GM20000 (cell line): ENCODE measurements at places on chromosomes 7 and 10.

- no peak for DNase-seq
Measured at GRCh38 chr7:19728716-19729115, 19.9 kb upstream of the POLR1F start.

DNA sequence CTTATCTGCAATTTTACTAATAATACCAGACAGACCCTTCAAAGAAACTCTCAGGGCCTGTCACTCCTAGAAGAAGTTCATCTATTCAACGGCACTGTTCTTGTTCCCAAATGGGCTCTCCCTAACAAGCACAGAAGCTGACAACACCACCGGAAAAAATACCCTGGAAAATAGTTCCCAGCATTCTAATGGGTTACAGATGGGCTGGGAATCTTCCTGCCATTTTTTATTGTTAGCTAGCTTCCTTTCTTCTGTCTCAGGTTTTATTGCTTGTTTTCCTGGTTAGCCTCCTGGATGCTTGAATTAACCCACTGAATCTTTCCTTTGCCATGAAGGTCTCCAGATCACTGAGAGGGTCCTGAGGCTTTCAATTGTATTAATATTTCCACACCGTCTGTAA lies 689.8 kb upstream of the NRP1 start:
- no peak for DNase-seq

DNA sequence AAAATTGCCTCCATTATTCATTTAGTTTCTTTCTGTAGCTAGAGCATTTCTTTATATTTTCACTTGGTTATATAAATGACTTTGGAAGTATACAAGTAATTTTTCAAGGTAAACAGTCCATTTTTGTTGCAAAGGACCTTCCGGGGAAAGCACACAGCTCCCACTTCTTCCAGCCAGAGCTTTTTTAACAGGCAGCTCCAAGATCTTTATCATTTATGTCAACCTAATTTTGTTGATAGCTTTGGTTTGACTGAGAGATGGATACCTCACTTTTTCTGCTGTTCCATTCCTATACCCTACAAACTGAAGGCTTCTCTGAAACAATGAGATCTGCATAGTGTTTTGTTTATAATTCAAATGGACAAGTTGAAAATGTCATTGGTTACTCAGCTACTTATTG lies 49.3 kb upstream of the RAB11FIP2 start:
- DNase-seq: no peak

DNA sequence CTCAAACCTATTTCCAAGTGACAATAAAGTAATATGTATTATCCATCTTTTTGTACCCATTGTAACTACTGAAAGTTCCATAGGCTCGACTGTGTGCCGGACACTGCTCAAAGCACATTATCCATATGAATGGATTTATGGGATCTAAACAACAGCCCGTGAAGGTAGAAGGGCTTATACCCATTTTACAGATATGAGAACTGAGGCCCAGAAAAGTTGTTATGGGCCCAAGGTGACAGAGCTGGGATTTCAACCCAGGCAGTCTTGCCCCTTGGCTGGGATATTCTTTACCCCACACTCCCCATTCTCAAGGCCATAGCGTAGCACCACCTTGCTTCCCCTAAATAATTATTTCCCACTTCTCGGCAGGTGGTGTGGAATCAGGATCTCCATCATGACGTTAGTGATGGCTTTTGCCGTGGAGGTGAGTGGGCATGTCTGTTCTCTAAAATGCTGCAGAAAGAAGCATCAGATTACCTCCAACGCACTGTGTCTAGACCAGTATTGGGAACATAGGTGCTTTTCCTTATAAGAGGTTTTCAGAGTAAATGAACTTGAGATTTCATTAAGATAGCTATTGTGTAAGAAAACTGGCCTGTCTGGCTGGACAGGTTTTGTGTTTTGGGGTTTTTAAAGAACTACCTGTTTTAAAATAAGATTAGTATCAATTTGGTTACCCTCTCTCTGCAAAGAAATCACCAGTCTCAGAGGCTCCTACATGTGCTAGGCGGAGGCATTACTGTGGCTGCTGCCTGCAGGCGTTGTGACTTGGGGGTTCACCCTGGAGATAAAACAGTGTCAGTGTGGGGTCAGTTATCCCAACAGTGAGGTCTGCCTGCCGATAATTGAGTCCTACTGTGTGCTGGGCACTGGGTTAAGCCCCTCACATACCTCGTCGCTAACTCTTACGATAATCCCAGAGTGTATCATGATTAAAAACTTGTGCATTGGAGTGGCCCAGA lies 85.1 kb upstream of the SDK1 start:
- DNase-seq: no peak

GRCh38 chr7:99014113-99014985 lies 129.6 kb downstream of the SMURF1 start:
- DNase-seq: no peak

GRCh38 chr7:84304407-84304806 lies 109.8 kb upstream of the SEMA3A start:
- DNase-seq: no peak

DNA sequence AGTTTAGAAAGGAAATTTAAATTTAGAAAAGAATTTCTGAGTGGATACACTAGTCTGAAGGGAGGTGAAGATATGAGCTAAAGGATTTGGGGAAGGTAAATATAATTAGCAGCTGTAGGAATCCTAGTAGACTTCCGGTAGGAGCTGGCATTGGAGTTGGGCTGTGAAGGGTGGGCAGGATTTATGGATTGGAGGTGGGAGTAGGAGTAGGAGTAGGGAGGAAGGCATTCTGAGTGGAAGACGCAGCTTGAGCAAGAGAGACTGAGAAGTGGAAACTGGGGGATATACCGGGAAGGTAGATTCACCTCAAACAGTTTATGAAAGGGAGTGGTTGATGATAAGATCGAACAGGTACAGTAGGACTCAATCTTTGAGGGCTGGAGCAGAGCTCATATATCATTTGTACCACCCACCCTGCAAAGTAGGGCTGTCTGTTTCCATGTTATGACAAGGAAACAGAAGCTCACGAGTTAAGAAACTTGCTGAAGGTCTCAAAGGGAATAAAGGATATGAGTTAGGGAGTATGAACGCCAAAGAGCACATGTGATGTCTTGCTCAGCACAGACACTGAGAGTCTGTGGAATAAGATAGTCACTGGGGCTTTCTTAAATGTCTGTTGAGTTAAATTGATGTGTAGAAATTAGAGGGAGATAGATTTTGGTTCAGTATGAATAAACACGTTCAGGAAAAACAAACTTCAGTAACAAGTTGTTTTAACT lies 81.6 kb downstream of the RPS24 start:
- DNase-seq: no peak

- no peak for DNase-seq
Measured at GRCh38 chr10:127125331-127125730, 71.1 kb downstream of the INSYN2A start.

DNA sequence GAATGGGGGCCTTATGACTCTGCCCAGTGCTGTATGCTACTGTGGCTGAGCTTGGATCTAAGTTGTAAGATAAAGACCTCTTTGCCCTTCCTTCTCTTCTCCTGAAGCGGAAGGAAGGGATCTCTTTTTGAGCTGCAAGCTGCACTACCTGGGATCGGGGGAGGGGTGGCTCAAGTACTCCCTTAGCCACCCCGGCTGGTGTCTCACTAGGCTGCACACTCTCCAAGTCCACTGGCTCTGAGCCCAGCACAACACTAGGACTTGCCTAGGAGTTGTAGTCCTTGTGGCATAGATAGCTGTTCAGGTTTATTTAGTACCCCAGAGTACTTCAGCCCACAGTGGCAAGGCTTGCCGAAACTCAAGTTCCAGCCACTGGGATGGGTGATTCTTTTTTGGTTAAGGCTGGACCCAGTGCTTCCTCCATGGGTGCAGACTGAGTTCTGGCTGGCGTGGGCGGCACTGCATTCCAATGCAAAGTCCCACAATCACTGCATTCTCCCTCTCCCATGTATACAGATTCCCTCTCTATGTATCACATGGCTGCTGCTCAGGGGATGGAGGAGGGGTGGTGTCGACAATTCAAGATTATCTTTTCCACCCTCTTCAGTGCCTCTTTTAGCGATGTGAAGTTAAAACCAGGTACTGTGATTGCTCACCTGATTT lies 76.2 kb upstream of the SLC25A13 start:
- DNase-seq: no peak

DNA sequence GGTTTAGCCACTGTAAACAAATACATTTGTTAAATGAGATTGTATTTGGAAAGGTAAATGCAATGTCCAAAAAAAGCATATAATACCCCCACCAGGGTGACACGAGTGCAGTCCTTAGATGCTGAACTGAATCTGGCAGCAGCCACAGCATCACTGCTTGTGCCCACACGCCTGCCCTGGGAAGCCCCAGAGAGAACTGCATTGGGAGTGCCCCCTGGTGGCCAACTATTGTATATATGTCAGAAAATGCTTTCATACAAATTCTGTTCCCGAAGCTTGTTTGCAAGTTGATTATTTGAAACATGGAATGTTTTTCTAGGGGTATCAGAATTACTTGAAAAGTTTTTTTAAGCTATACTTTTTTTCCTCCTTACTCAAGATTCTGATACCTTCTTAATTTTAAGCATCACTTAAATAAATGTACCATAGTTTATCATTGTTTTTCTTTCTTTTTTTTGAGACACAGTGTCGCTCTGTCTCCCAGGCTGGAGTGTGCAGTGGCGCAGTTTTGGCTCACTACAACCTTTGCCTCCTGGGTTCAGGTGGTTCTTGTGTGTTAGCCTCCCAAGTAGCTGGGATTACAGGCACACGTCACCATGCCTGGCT lies 50.1 kb downstream of the LANCL2 start:
- DNase-seq: peak; percentile 83

DNA sequence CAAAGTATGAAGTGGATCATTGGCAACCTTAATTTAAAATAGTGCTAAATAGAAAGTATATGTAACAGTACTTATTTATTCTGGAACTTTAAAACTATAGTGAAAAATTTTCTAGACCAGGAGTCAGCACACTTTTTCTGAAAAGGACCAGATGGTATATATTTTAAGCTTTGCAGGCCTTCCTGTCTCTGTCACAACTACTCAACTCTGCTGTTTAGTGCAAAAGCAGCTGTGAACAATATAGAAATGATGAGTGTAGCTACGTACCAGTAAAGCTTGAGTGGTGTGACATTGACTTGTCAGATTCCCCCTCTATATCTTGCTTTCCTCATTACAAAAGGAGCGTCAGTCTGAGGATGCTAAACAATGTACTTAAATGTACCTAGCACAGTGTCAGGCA lies 88.1 kb upstream of the IGFBP3 start:
- no peak for DNase-seq

DNA sequence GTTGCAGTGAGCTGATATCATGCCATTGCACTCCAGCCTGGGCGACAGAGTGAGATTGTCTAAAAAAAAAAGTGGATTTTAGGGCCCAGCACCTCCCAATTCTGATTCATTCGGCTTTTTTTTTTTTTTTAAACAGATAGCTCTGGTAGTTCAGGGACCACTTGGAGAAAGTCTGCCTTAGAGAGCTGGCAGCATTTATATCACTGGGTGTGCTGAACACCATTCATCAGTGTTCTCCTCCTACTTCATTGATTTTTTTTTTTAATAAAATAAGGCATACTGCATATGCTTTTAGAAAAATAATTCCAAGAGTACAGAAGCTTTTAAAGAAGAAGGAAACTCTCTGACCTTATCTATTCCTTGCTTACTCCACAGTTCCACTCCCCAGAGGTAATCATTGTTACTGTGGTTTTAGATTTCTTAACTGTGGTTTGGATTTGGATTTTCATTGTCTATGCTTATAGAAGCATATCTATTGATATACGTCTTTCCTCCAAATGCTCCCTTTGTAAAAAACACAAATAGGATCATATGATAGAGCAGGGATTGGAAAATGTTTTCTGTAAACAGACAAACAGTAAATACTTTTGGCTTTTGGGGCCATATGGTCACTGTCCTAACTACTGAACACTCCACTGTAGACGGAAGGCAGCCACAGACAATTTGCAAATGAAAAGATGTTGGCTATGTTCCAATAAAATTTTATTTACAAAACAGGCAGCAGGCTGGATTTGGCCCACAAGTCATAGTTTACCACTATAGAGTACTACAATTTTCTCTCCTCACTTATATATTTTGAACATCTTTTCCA lies 21.1 kb upstream of the SAR1A start:
- no peak for DNase-seq

GRCh38 chr10:108597031-108597430 lies 1326.3 kb downstream of the XPNPEP1 start:
- no peak for DNase-seq

DNA sequence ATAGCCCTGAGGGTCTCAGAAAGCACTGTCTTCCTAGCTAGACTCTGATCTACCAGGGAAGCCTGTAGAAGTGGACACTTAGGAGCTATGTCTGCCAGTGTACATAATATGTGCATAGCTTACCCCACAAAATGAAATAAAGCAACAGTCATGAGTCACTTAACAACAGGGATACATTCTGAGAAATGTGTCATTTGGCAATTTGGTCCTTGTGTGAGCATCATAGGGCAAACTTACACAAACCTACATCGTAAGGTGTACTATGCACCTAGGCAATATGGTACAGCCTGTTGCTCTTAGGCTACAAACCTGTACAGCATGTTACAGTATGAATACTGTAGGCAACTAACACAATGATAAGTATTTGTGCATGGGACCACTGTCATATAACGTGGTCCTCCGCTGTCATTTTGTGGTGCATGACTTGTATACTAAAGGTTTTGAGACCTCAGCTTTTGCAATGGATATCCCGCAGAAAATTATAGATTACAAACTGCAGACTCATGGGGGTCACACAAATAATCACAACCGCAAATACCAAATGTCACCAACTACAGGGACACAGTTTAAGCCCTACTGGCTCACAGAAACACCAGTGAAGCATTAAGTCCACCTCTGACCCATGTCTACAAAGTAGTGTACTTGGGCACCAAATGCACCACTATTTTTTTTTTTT lies 1.7 kb downstream of the URGCP start:
- DNase-seq: no peak

DNA sequence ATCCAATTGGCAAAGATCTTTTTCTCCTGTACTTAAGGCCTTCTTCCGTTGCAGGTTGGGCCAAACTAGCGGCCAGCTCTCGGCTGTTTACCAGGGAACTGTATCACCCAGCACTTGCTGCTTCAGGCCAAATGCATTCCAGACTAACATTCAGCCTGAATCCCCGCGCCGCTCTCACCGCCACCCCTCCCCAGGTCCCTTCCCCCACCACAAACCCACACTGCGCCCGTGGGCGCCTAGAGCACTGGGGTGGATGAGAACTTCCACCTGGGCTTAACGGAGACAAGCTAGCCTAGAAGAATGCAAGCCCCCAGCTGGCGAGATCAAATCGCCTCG lies 676 bp downstream of the TCAF1 start:
- DNase-seq: no peak

- DNase-seq: no peak
Measured at GRCh38 chr7:98323597-98324322, 42.3 kb downstream of the BRI3 start.
